ENCODE measurements at places on chromosomes 12 and 14.

DNA sequence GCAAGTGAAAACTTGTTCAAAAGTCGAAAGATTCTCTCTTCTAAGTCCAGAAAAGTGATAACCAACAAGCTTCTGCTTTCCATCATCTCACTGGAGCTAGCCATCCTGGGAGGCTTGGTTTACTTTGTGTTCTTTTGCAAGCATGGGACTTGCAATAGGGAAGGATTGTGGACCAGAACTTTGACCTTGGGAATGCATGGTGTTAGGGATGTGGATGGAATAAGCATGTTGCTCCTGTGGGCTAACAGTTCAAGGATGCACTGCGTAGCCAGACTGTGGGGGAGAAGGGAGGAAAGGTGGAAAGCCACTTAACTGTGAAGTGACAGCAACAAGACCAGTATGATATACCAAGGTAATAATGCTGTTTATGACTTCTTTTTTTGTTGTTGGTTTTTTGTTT is 28.6 kb downstream of the SOAT2 start:
- no peak for DNase-seq

DNA sequence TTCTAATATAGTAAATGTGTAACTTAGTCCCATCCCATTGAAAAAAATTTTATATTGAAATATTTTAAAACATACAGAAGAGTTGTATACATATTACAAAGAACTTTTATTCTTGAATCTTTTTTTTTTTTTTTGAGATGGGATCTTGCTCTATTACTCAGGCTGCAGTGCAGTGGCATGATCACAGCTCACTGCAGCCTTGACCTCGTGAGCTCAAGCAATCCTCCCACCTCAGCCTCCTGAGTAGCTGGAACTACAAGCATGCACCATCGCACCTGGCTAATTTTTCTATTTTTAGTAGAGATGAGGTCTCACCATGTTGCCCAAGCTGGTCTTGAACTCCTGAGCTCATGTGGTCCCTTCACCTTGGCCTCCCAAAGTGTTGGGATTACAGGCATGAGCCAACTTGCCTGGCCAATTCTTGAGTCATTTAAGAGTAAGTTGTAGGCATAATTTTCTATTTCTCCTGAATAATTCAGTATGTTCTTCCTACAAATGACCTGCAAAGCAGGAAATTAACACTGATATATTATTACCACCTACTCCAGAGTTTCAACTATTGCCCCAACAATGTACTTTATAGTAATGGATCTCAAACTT is 153.0 kb upstream of the BMP4 start:
- DNase-seq, result no peak

DNA sequence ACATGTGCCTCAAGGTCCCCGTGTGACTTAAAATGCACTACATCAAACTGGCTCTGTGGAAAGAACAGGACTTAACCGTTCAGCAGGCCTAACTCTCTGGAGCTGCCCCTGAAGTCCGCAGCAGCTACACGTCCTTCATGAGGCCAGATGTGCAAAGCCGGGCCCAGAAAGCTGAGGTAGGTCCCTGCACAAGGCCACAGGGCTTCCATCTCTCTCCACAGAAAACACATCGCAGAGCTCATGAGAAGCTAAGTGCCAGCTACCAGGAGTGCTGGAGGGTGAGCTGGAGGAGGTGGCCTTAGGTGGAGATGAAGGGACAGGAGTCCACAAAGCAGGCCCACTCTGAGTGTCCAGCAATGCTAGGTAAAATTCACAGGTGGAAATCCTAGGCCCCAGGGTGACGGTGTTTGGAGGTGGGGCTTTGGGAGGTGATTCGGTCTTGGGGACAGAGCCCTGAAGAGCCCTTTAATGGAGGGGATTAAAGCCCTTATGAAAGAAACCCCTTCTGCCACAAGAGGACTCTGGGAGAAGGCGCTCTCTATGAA is 52.4 kb downstream of the VCPKMT start:
- no peak for DNase-seq

GRCh38 chr12:57899010-57899662 is 42.2 kb upstream of the ATP23 start:
- DNase-seq, result no peak

GRCh38 chr14:51118993-51119392 is 24.1 kb upstream of the TRIM9 start:
- no peak for DNase-seq

- DNase-seq, result no peak
These were observed at the start of gene TPPP2 for GRCh38 chr14:21029917-21030316. Gene TPPP2, plus strand, starts transcription at chr14:21030217. Its CDS starts 365 bp downstream, at chr14:21030582.

All from NCI-H1105 (cell line).